Metanephros (tissue), 2 donors: ENCODE measurements at places on chromosomes 4 and X. TPM values are rescaled to one million over a fixed set of nuclear protein-coding genes. Genes with fewer than 3 reads are reported as not detected.

Gene BTK
- 6.0 TPM for total RNA-seq

Gene LRAT
- total RNA-seq: 0.58 TPM

Gene NFKB1
- total RNA-seq: 31.0 TPM

Gene SOD3
- 28.8 TPM for total RNA-seq

Gene FAM13A
- 53.5 TPM for total RNA-seq

Gene EMCN
- total RNA-seq: 68.9 TPM

Gene SLC2A9
- 15.0 TPM for total RNA-seq

Gene CT45A3
- total RNA-seq: 0.18 TPM

Gene TMSB15A
- total RNA-seq: 13.9 TPM
